ENCODE measurements at places on chromosomes 12 and 14. TPM values are rescaled to one million over a fixed set of nuclear protein-coding genes. Genes with fewer than 3 reads are reported as not detected.

ASIC1 gene
- 6.4 TPM for total RNA-seq

POMT2 gene
- 35.5 TPM for total RNA-seq

TOX4 gene
- 70.3 TPM for total RNA-seq

ADAM20 gene
- not detected for total RNA-seq

COX8C gene
- not detected for total RNA-seq

GPR135 gene
- total RNA-seq, result 0.96 TPM

CSAD gene
- 5.0 TPM for total RNA-seq

FCF1 gene
- total RNA-seq, result 50.3 TPM

LMNTD1 gene
- not detected for total RNA-seq

ZNF385A gene
- 17.2 TPM for total RNA-seq

NRIP2 gene
- total RNA-seq, result not detected

TDRD9 gene
- not detected for total RNA-seq

OTOGL gene
- total RNA-seq, result not detected

ZBTB39 gene
- total RNA-seq, result 5.9 TPM

CGRRF1 gene
- total RNA-seq, result 16.7 TPM

USP5 gene
- 95.2 TPM for total RNA-seq

TMEM119 gene
- 0.05 TPM for total RNA-seq

ART4 gene
- not detected for total RNA-seq

OR6C75 gene
- not detected for total RNA-seq

IL31 gene
- total RNA-seq, result not detected

CD69 gene
- total RNA-seq, result not detected

FOXN4 gene
- total RNA-seq, result not detected

GLT8D2 gene
- total RNA-seq, result 0.74 TPM

EAPP gene
- 36.8 TPM for total RNA-seq

AKAP3 gene
- total RNA-seq, result 0.03 TPM

RIC8B gene
- 6.2 TPM for total RNA-seq

IL22 gene
- total RNA-seq, result not detected

KCNH5 gene
- total RNA-seq, result not detected

LBHD2 gene
- not detected for total RNA-seq

PLEKHG7 gene
- total RNA-seq, result 0.10 TPM

SYCP3 gene
- total RNA-seq, result not detected
